Ascending aorta (tissue), 2 donors: ENCODE measurements at places on chromosomes 1 and 21. TPM values are rescaled to one million over a fixed set of nuclear protein-coding genes. Genes with fewer than 3 reads are reported as not detected.

The ALPL gene
- 35.3 TPM for total RNA-seq

The AMPD1 gene
- not detected for total RNA-seq

The FHL3 gene
- 60.1 TPM for total RNA-seq

The MMP23B gene
- total RNA-seq: 71.3 TPM

The TLR5 gene
- 3.9 TPM for total RNA-seq

DNA sequence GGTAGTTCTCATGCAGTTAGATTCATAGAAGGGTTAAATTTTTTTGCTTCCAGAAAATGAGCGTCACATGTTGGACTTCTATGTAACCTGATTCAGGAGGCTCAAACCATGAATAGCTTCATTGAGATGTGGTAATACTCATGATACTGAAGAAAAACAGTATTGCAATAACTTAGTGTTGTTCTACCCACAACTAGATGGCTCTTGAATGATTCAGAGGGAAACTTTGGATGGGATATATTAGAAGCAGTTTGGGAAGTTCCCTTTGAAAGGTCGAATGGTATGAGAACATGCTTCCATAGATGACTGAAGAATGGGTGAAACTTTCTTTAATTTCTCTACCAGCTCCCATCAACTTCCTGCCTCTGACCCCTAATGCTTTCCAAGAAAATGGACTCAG lies 211.7 kb upstream of the PTGFR start:
- H3K4me3 ChIP-seq: no peak overlapping the region
- H3K4me1 ChIP-seq: no peaks in the 10 kb centered on the region
- DNase-seq: no peak
- no peaks in the 10 kb centered on the region for H3K27me3 ChIP-seq
- no peaks in the 10 kb centered on the region for H3K36me3 ChIP-seq

DNA sequence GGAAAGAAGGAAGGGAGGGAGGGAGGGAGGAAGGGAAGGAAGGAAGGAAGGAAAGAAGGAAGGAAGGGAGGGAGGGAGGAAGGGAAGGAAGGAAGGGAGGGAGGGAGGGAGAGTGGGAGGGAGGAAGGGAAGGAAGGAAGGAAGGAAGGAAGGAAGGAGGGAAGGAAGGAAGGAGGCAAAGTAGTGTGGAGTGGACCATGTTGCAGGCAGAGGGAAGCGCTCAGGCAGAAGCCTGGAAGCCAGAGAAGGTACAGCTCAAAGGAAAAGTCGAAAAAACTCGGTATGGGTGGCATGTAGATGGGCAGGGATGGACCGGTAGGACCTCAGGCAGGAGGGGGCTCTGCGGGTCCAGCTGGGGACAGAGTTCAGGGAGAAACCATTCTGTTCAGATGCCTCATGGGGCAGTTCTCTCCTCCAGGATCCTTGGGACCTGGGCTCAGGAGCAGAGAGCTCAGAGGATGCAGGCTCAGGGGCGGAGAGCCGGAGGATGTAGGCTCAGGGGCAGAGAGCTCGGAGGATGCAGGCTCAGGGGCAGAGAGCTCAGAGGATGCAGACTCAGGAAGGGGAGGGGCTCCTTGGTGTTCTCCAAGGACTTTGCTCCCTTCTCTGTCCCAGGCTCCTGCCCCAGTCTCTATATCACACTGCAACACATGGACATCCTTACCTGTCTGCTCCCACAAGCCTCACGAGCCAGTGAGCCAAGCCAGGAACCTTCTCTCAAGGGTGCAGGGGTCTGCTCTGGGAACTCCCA lies 13.6 kb upstream of the PADI3 start:
- H3K36me3 ChIP-seq: no peaks in the 10 kb centered on the region
- DNase-seq: no peak
- no peak overlapping the region for H3K4me3 ChIP-seq
- no peaks in the 10 kb centered on the region for H3K27me3 ChIP-seq
- peaks cover 4% of the 10 kb centered on the region for H3K4me1 ChIP-seq

GRCh38 chr1:174209347-174210187 lies 50.2 kb downstream of the RABGAP1L start:
- H3K27ac ChIP-seq: no peak overlapping the region
- no peaks in the 10 kb centered on the region for H3K4me1 ChIP-seq
- no peaks in the 10 kb centered on the region for H3K27me3 ChIP-seq
- DNase-seq: no peak
